ENCODE measurements at places on chromosomes 6 and 20.

- no peak for DNase-seq
These were observed 16.9 kb upstream of the TGM2 start for GRCh38 chr20:38181971-38182370.

GRCh38 chr6:49978332-49979226 lies 9.2 kb upstream of the DEFB113 start:
- no peak for DNase-seq

- no peak for DNase-seq
These were observed 70.9 kb downstream of the SASH1 start for GRCh38 chr6:148413321-148414091.

DNA sequence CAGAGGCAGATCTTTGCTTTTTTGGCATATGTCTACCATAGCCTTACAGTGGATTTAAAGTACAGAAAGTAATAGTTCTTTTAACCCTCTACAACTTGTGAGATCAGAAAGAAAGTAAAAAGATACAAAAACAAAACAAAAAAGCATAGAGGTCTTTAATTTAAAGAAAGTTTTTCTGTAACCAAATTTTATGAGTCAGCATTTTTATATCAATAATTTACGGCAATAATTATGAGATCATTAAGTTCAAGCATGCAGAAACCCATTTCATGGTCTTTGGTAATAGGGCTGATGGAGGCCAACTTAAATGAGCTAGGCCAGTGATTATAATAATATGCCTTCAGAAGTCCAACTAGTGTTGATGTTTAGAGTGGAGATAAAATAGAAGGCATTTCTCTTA lies 145.9 kb downstream of the AIG1 start:
- DNase-seq: no peak

DNA sequence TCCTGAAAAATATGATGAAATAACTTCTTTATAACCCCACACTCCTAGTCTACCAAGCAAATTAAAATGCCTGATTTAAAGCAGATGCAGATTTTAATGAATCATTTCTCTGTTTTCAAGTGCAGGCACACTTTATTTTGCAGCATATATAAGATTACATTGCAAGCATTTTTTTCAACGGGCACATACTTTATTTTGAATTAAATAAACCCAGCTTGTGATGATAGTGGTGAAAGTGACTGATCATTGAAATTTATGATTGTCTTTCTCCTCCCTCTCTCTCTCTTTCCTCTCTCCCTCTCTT lies 12.2 kb upstream of the MOXD1 start:
- no peak for DNase-seq
